ENCODE measurements at places on chromosomes 5 and 9.

- no peak for DNase-seq
Observed at GRCh38 chr5:137252512-137252911, 246.6 kb downstream of the SPOCK1 start.

GRCh38 chr5:111238431-111239225, 14.4 kb downstream of the CAMK4 start:
- DNase-seq: no peak

GRCh38 chr5:129960831-129961230, 56.6 kb downstream of the CHSY3 start:
- DNase-seq: no peak

- no peak for DNase-seq
Observed at GRCh38 chr5:157540124-157540523, 35.5 kb downstream of the ADAM19 start.

DNA sequence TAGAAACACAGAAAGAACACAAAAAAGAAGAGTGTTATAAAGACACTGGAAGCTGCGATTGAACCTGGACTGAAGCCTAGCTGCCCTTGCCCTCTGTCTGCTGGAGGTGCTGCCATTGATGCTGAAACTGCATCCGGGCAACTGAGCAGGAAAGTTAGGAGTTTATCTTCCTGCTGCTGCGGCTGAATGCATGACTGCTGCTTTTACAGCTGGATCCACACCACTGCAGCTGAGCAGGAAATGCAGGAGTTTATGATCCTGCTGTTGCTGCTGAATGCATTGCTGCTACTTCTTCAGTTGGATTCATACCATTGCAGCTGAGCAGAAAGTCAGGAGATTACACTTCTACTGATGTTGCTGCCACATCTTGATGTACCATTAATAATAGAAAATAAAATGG, 21.8 kb upstream of the JAKMIP2 start:
- no peak for DNase-seq

- no peak for DNase-seq
Observed at GRCh38 chr5:176979669-176980068, 26.9 kb downstream of the UIMC1 start.

- no peak for DNase-seq
Observed at GRCh38 chr9:137593176-137593575, 2.9 kb upstream of the ZMYND19 start.

DNA sequence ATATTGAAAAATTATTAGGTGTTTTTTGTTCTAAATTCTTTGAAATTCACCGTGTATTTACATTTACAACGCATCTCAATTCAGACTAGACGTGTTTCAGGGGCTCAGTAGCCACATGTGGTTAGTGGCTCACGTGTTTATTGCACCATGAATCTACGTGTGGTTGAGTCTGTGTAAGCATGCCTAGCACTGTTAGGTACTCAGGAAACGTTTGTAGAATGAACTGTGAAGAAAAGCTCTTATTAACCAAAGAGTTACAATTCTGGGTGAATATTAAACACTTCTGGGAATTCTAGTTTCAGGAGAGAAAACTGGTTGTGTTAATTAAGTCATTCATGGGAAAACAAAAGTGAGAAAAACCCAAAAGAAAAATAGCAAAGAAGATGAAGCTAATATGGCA, 117.5 kb upstream of the CDH6 start:
- no peak for DNase-seq

DNA sequence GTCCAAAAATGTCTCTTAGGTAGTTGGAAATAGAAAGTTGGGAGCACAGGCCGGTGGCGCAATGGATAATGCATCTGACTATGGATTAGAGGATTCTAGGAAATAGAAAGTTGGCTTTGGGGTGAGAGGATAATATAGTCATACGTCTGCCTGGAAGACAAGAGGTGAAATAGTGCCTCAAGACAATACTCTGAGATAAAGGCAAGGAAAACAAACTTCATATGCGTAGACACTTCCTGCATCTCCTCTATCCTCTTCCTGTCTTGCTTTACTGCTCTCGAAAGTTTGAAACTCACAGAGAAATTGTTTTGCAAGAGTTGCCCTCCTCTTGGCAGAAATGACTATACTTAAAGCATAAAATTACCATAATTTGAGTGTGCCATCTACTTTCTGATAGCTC, 153.2 kb upstream of the FBXL7 start:
- no peak for DNase-seq

DNA sequence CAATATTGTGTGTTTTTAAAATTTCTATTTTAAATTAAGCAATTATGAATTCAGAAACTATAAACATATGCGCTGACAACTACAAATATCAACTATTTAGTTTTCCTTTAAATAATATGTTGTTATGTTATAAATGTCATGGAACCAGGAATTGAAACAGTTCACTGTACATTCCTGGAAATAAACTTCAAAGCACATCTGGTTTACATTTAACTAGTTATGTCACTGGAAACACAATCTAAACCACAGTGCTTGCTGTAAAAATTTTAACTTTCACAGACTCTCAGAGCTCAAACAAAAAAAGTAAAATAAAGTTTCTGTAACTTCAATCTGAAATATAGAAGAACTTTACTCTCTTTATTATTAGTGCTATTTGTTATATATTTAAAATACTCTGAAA, 179.2 kb downstream of the FBN2 start:
- DNase-seq: no peak

GRCh38 chr5:142342128-142342981, 17.5 kb upstream of the SPRY4 start:
- no peak for DNase-seq

DNA sequence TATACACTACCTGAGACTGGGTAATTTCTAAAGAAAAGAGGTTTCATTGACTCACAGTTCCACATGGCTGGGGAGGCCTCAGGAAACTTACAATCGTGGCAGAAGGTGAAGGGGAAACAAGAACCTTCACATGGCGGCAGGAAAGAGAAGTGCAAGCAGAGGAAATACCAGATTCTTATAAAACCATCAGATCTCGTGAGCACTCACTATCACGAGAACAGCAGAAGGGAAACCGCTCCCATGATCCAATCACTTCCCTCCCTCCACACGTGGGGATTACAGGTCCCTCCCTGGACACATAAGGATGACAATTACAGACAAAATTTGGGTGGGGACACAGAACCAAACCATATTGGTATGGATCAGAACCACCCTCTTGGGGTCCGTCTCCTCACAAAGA, 44.2 kb upstream of the SPIN1 start:
- no peak for DNase-seq

DNA sequence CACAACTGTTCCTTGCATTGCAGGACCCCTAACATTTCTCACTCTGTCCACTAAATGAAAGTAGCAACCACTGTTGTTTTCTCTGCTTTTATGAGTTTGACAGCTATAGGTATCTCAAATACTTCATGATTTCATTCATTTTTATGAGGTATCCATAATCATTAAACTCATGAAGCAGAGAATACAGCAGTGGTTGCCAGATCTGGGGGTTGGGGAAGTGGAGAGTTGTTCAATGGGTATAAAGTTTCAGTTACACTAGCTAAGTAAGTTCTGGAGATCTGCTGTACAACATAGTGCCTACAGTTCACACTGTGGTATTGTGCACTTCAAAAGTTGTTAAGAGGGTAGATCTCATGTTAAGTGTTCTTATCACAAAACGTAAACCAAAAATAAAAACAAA, 23.4 kb upstream of the CAMK4 start:
- DNase-seq: no peak

- no peak for DNase-seq
Observed at GRCh38 chr9:96605328-96605727, 14.3 kb downstream of the CDC14B start.

GRCh38 chr9:14323985-14324650, 10.2 kb upstream of the NFIB start:
- no peak for DNase-seq

DNA sequence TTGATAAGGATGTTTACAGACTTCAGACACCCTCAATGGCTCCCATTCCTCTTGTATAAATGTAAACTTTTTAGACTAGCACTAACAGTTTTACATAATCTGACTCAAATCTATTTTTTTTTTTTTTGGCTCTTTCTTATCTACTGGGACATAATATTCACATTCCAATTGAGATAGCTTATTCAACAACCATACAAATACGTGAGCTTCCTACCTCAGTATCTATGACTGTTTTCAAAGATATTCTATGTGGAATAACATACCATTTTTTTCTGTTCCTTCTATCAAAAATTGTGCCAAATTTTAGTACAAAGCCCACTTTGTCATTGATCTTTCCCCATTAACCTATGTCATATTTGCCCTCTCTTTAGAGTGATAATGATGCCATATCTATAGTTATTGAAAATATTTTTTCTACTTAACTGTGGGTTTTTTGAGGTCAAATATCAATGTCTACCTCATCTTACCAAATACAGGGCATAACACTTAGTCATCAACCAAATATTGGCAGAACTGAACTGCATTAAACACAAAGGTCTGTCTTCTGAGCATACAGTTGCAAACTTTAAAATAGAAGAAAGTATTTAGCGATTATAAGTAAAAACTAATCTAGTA, 482.6 kb downstream of the PTPRD start:
- no peak for DNase-seq

GRCh38 chr9:94110821-94111252, 26.6 kb downstream of the PTPDC1 start:
- no peak for DNase-seq

- no peak for DNase-seq
Observed at GRCh38 chr5:105030153-105030552, 1467.6 kb upstream of the NUDT12 start.

DNA sequence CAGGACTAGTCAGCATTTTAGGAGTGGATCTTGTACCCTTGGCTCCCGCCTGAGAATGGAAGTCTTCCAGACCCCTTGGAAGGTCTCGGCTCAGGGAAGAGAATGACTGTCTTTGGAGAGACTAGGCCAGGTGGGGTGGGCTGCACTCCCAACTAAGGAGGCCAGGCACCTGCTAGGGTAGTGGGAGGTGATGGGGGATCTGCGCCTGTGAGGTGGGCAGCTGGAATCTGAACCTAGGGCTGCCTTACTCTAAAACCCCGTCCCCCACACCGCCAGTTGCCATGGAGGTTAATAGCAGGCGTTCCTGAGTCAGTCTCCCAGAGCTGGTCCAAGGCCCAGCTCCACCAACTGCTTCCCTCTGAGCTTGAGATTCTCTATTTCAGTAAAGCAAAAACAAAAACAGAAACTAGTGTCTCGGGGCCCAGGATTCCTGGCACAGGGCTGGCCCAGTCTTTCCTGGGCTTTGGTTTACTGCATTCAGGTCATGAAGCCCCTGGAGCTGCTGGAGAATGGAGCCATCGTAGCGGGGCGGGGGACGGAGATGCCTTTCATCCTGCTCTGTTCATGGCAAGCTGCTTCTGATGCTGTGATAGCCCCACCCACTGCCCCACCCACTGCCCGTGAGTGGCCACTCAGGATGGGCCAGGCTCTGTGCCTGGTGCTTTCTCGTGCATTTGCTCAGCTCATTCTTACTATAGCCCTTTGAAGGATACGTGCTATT, 57.5 kb downstream of the DAB2IP start:
- no peak for DNase-seq

DNA sequence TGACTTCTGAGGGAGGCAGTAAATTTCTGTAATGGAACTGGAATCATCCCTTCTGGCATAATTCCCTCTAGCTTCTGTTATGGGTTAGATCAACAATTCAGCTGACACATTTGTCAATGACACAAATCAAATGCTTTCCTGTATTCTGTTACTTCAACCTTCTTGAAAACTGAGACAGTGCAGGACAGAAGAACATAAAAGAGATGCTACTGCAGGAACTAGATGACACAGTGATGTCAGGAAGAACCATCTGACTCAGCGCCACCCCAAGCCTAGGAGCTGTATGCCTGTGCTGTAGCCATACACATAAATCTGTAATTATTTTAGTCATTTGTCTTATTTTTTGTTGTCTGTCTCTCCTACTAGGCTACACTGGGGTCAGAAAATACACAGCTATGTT, 18.2 kb upstream of the CEP120 start:
- DNase-seq: no peak

GRCh38 chr5:3376611-3377010, 219.0 kb upstream of the IRX1 start:
- DNase-seq: no peak

DNA sequence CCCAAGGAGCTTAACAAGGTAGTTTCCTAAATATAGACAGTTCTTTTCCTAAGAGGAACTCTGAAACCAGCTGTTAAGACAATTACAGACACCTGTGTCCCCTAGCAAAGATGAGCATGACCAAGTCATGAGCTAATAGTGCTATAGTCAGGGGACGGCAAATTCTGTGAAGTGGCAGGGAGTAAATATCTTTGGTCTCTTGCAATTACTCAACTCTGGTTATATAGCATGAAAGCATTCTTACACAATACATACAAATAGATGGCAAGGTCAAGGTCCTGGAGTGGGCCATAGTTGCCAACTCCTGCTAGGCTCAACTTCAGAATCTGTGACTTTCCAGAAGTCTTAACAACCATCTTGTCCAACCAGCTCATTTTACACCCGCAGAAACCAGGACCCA, 103.7 kb downstream of the RFK start:
- DNase-seq: no peak

DNA sequence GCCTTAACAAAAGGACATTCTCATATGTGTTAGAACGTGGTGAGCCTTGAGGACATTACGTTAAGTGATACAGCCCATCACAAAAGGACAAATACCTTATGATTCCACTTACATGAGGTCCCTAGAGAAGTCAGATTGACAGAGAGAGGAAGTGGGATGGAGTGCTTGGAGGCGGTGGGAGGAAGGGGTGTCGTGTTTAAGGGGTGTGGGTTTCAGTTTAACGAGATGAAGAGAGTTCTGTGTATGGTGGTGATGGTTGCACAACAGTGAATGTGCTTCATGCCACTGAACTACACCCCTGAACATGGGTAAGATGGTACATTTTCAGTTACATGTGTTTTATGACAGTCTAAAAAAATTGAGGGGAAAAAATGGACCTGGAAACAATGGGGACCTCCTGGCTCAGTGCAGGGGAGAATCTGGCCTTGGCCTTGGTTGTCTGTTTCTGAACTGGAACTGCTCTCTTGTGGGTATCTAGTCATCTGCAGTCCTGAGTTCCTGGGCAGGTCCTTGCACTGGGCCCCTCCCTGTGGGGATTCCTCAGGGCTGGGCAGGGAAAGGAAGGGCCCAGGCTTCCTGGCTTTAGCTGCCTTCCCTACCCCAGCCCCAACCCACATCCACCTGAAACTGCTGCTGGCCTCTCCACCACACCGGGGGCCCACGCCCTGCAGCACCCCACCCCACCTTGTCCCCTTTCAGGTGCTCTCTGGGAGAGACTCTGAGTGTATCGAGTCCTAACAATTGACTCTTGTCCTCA, 17.8 kb downstream of the LRRC8A start:
- DNase-seq: no peak

DNA sequence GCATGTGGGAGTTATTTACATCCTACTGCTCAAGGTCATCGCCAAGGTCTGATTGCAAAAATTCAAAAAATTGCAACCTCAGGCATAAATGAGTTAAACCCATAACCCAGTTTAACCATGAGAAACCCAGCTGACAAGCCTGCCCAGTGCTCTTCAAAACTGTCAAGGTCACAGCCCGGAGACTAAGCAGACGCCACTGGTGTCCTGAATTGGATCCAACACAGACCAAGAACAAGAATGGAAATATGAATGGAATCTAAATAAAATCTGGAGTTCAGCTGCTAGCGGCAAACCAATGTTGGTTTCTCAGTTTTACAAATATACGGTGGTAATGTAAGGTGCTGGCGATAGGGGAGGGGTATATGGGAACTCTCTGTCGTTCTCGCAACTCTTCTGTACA, 201.5 kb upstream of the MVB12B start:
- DNase-seq: no peak
